Caki2 (cell line): ENCODE measurements at places on chromosomes 5 and 9. TPM values are rescaled to one million over a fixed set of nuclear protein-coding genes. Genes with fewer than 3 reads are reported as not detected.

DNA sequence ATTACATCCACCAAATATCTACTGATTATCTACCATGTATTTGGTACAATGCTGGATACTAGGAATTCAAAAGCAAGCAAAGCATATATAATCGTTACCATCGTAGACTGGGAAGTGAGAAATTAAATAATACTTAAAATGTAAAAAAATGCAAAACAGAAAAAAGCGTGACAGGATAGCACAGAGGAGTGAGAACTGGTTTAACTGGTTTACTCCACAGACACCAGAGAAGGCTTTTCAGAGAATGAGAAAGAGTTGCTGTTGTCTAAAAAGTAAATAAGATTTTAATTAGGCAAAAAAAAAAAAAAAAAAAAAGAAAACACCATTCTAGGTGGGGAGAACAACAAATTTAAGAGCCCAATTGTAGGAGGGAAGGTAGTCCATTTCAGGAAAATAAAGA is 657.9 kb upstream of the ST8SIA4 start:
- no peak for DNase-seq

- no peak for DNase-seq
These were observed 283.9 kb downstream of the PJA2 start for GRCh38 chr5:109125755-109126429.

- DNase-seq: no peak
These were observed 125.9 kb upstream of the TNFAIP8 start for GRCh38 chr5:119229950-119230349.

DNA sequence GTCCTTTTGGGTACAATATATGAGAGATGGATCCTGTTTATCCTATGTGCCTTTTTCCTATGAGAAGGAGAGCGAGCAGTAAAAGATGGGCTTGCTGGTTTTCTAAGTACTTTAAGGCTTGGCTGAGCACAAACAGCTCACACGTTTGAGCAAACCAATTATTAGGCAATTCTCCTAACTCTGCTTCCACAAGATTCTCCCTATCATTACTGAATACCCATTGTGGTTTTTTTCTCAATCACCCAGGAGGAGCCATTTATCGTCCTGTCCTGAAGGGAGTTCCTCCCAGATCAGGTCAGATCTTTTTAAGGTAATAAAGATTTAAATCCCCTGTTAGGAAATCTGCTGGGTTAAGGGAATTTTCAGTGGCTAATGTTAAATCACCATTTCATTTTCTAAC is 19.4 kb upstream of the C1QTNF3 start:
- DNase-seq: no peak

The PCDHA4 gene
- total RNA-seq: 10.8 and 11.5 TPM in 2 replicates

The SYK gene
- 4.4 and 11.8 TPM in 2 replicates for total RNA-seq

The PCDHGA11 gene
- total RNA-seq: not detected in 2 replicates
